ENCODE measurements at places on chromosomes 5 and 9.

- no peak for DNase-seq
Measured at GRCh38 chr5:68154119-68154857, 61.3 kb upstream of the PIK3R1 start.

DNA sequence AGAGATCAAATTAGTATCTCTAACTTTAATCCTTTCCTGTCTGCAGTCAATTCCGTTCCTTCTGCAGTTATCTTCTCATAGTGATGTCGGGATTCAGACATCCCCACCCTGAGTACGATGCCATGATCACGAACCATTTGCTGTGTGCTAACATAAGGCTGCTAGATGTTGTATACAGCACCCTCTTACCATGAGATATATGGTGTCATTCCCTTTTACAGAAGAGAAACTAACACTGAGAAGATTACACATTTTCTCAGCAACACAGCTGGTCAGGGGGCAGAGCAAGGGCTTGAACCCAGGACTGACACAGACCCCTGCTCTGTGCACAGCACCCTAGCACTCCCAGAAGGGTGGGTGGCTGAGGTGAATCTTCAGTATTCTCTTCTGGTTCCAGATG, 46.9 kb upstream of the HSD17B4 start:
- no peak for DNase-seq

DNA sequence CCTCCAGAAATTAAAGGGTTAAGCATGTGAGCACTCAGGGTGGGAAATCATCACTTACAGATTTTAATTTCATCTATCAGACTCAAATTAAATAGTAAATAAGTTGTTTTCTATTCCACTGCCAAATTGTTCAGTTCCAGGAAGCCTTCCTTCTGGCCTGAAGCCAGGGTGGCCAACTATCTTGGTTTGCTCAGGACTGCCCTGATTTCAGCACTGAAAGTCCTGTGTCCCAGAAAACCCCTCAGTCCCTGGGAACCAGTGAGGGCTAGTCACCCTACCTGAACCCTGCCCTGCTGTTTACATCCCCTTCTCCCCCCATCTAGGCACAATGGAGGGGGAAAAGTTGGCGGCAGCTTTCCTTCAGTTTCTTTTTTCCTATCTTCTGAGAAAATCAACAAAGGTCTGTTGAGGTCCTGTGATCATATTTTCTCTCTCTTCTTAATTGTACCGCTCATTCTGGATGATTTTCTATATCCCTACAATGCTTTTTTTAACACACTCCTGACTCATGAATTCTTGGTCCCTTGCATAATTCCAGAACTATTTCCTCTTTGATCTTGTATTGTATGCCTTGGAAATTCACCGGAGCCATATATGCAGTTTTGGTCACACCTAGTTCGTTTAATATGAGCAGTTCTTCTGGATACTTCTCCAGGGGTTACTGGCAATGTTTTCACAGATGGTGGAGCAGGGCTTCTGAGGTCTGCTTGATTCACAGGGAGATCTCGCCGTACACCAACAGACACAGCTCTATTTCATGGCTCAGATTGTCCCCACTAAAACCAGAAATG, 103.8 kb downstream of the MAP1B start:
- DNase-seq, result peak; percentile 92

DNA sequence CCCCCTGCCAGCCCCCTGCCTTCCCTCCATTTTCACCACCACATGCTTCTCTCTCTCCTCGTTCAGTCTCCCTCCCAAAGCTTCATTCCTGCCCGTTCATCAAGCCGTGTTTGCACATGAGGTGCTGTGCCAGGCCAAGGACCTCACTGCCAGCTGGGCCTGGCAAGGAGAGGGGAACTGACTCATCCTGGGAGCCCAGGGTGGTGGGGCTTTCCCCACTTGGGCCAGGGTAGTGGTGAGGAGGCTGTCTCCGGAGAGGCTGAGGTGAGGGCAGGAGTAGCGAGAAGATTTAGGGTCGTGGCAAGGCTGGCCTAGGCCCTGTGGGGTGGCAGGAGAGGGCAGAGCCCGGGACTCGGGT, 30.4 kb upstream of the NOTCH1 start:
- DNase-seq, result no peak

- DNase-seq, result peak; percentile 31
Measured at GRCh38 chr5:174317256-174317894, 271.9 kb downstream of the NSG2 start.

GRCh38 chr5:6181147-6181729, 197.1 kb downstream of the MED10 start:
- no peak for DNase-seq

DNA sequence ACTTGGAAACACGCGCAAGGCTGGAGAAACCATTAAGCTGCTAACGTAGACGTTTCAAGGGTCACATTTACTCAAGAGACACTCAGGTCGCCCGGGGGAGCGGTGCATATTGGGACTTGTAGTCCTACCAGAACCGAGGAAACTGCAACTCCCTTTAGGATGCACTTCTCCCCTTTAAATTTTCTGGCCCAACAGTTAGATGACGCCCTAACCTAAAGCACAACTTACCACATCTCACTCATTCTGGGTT, 384 bp upstream of the DMXL1 start:
- no peak for DNase-seq

GRCh38 chr9:126474206-126474765, 139.4 kb upstream of the LMX1B start:
- peak; percentile 64 for DNase-seq

GRCh38 chr5:30768056-30768690, 425.3 kb upstream of the CDH6 start:
- DNase-seq, result no peak

DNA sequence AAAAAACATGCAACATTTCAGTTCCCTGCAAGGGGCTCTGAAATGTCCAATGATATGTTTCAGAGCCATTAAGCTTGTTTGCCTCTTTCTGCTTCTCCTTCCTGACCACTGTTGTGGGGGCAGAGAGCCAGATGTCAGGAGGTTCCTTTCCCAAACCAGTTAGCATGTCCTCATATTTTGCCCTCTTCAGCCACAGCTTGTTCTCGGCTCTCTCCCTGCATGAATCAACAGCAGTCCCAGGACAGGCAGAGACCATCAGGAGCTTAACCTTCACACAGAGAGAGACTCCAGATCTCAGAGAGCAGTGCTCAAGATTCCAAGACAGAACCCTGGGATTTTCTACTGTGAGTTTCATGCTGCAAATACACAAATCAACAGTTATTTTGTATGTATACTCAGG, 218.5 kb downstream of the COMMD10 start:
- DNase-seq, result no peak

DNA sequence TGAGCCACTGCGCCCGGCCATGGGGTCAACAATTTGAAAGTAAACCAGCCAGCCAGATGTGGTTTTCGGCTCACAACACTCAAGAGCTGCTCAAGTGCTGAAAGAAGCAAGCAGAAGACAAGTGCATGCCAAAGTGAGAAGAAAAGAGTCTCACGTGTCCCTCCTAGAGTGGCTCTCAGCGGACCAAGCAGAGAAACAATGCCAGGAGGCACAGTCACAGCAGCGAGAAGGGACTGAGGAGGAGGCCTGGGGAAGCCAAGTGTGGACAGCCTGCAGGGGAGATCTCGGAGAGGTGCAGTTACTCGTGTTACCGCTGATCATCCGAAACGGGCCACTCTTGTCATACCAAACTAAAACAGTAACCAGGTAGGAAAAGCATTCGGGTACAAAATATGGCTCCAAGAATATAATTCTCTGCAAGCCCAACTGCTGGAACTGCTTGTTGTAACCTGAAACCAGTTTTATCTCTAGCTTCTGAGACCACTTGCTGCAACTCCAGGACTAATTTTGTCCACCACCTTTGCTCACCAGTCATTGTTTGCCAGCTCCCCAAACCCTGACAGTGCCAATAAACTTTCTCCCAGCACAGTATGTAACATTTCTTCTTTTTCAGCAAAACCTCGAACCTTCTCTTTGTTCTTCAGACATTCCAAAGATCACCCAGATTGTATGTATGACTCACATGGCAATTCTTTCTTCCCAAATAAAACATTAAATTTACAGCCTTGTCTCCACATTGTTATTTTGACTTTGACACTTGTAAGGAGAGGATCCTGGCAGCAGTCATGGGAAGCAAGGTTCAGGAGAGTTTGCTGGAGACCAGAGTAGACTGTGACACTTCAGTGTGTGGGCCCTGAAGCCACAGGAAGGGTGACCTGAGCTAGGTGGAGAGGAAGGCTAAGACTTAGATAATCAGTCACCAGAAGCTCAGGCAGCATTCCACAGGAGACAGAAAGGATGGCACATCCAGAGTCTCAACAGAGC, 6.3 kb downstream of the SLC35D2 start:
- peak; percentile 85 for DNase-seq

GRCh38 chr5:32022638-32023037, 151.5 kb downstream of the GOLPH3 start:
- DNase-seq, result no peak

GRCh38 chr5:149271716-149272563, at the start of gene AFAP1L1:
TSS of gene AFAP1L1 (plus strand) at chr5:149271859. CDS start at chr5:149271969, 110 bp downstream.
- DNase-seq, result peak; percentile 20

GRCh38 chr5:132661231-132662003, 3.4 kb downstream of the IL13 start:
- no peak for DNase-seq

DNA sequence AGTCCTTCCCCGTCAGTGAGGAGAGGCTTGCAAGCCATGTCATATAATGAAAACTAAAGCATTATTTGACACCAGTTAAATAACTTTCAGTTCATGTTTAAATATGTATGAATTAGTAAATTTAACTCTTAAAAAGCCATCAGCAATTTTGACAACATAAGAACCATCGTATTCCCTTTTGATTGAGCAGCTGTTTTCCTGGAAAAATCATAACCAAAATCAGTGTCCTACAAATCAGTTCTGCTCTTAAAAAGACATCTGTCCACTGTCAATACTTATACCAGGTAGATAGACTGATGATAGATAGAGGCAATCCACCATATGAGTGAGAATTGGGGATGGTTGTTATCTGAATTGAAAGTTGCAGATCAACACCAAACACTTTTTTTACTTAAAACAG, 2.3 kb downstream of the DIRAS2 start:
- no peak for DNase-seq

DNA sequence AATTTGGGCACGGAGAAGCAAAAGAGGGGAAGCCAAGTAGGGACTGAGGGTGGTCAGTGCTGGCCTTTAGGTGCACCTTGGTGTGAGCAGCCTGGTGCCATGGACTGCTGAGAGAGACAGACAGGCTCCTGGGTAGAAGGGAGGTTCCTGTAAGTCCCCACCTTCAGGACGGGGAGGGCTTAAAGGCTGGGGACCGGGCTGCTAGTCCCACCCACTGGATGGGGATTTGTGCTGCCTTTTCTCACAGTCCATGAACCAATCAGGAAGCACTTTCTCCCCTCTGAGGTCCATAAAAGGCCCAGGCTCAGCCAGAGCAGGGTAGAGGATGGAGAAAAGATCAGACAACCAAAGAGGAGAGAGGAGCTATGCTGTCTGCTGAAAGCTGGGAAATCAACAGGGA, 15.2 kb downstream of the CDC25C start:
- no peak for DNase-seq

DNA sequence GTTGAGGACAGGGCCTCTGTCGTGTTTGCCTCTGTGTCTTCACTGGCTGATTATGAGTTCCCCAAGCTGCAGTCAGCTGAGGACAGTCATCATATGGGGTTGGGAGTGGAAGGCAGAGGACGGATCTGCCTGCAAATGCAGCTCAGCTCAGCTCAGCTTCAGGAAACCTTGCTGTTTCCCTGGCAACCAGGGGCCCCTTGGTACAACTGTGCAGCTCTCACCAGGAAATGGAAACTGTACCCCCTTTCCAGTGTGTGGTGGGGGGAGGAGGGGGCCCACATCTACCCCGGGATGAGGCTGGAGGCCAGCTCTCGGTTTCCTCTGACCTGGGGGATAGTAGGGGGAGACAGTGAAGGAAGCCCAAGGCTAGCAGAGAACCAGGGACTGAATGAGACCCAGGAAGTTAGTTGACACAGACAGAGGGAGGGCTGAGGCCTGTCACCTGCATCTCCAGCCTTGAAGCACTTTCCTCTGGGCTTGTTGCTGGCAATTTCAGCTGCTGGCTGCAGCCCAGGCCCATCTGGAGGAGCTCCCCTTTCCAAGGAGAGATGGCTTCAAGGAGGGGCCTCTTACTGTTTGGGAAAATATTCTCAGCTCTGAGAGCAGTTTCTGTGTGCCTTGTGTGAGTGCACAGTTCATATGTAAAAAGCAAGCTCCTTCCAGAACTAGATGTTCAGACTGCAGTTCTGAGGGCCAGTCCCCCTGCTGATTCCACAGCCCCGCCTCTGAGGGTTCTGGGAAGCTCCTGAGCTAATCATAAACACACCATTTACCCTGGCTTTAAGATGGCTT, 6.9 kb downstream of the ANXA6 start:
- no peak for DNase-seq

- peak; percentile 65 for DNase-seq
Measured at GRCh38 chr9:72362680-72363139, 2.3 kb downstream of the ZFAND5 start.

GRCh38 chr5:38384396-38384795, 126.0 kb downstream of the EGFLAM start:
- no peak for DNase-seq

DNA sequence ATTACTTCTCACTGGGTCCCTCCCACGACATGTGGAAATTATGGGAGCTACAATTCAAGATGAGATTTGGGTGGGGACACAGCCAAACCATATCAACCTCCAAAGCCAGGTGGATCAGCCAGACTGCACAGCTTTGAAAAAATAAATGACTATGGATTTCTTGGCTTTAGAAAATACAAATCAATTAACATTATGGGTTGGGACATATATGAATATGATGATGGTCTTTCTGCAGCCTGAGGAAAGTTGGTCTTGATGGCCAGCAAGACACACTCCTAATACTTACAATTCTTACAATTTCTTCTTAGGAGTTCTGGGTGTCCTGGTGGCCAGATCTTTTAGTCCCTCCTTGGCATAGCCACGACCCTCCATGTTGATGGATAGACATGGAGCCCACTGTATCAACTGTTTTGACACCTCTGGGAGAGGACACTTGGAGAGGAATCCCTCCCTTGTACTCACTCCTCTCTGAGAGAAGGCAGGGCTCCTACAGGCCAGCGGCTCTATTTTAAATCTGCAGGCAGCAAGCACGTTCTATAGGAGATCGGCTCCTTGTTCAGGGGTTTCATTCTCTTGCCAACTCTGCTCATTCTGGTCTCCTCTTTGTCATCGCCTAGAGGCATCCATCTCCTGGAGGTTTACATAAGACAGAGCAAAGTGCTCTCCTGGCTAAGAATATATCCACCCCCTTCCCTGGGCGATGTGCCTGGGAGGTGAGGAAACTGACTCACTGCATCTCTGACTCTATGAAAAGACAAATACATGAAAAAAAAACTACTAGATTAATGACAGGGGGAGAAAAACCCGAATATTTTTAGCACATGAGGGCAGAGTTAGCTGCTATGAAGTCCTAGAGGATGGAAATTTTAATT, 145.9 kb downstream of the CARTPT start:
- peak; percentile 92 for DNase-seq

DNA sequence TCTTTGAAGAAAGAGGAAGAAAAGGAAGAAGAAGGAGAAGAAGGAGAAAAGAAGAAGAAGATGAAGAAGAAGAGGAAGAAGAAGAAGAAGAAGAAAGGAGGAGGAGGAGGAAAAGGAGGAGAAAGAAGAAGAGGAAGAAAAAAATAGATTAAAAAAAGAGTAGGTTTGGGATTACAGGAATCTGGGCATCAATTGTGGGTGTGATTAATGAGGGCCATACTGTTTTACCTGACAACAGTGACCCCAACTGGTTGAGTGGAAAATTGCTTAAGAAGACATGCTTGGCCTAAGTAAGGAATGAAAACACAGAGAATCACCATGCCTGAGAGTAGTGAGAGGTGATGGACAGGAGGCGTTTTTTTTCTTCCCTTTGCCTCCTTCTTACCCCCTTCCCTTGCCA, 114.6 kb downstream of the FAM170A start:
- no peak for DNase-seq
